ENCODE measurements at places on chromosomes 1 and 21.
A peak's percentile ranks its signal among the peaks of the same experiment; 100 is the strongest.

- peak; percentile 49 for DNase-seq
These were observed 61.8 kb downstream of the ITPKB start for GRCh38 chr1:226677027-226678020.

DNA sequence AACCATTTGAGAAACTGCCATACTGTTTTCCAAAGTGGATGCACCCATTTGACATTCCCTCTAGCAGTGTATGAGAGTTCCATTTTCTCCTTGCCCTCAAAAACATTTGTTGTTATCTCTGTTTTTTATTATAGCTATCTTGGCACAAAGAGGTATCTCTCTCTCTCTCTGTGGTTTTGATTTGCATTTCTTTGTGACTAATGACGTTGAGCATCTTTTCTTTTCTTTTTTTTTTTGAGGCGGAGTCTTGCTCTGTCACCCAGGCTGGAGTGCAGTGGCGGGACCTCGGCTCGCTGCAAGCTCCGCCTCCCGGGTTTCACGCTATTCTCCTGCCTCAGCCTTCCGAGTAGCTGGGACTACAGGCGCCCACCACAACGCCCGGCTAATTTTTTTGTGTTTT is 17.4 kb upstream of the ZMYM6 start:
- no peak for DNase-seq

DNA sequence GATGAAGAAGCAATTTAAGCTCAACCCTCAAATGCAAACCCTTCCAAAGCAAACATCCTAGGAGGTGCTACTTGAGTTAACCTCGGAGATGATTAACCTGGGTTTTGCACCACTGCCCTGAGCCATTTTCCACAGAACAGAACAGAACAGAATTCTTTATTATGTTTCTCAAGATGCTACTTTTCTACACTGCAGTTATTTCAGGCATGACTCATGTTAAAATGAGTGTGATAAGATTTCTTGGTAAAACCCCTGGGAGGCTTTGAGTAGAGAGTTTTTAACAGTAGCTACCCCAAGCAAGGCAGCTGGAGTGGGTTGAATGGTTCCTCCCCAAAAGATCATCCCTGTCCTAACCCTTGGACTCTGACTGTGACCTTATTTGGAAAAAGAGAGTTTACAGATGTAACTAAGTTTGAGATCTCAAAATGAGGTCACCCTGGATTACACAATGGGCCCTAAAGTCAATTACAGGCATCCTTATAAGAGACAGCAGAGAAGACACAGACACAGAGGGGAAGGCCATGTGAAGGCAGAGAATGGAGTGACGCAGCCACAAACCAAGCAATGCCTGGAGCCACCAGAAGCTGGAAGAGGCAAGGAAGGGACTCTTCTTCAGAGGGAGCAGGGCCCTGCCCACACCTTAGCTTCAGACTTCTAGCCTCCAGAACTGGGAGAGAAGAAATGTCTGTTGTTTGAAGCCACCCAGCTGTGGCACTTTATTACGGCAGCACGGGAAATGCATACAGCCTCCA is 153.4 kb downstream of the ETS2 start:
- DNase-seq, result no peak

GRCh38 chr1:228478326-228478725 is 8.9 kb upstream of the RNF187 start:
- no peak for DNase-seq

DNA sequence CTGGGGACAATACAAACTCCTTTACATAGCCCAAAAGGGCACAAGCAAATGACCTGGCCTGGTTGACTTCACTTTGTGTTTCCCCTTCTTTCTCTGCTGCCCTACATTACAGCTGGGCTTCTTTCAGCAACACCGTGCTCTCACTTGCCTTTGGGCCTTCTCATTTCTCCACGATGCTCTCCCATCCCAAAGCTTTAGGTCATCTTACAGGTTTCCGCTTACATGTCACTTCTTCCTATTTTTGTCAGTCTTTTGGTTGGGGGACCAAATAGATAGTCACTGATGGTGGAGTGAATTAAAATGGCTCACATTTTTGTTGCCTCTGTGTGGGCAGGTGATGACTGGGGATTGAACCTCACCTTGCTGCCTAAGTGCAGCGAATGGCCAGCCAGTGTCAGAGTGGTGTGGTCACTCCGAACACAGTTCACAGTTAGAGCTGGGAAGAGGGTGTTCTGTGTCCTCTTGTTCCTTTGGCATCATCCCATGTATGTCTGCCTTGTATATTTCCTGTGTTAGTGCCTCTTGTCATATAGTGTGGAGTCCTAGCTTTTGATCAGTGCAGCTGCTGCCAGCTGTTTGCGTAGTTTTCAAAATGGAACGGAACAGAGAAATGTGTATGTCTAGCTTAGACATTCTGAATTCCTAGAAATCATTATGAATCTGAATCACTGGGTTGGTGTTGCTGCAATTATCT is 134.8 kb downstream of the NOS1AP start:
- no peak for DNase-seq

DNA sequence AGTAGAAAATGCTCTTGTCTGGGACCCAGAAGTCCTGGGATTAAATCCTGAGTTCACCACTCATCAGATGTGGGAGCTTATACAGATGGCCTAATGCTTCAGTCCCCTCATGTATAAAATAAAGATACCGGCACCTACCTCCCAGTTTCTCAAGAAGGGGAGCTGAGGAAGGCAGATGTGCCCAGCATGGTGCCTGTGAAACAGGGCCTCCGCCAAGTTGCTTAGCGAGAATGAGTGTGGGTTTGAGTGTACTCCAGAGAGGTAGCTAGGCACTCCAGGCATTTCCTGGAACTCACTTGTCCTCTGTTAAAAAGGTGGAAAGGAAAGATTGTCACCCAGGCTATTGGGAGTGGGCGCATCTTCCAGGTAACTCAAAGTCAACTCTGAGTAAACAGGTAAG is 37.8 kb downstream of the IER5 start:
- no peak for DNase-seq

GRCh38 chr1:33152685-33153432 is 29.0 kb downstream of the TRIM62 start:
- DNase-seq, result no peak

GRCh38 chr1:232837087-232837486 is 31.9 kb downstream of the MAP10 start:
- no peak for DNase-seq

DNA sequence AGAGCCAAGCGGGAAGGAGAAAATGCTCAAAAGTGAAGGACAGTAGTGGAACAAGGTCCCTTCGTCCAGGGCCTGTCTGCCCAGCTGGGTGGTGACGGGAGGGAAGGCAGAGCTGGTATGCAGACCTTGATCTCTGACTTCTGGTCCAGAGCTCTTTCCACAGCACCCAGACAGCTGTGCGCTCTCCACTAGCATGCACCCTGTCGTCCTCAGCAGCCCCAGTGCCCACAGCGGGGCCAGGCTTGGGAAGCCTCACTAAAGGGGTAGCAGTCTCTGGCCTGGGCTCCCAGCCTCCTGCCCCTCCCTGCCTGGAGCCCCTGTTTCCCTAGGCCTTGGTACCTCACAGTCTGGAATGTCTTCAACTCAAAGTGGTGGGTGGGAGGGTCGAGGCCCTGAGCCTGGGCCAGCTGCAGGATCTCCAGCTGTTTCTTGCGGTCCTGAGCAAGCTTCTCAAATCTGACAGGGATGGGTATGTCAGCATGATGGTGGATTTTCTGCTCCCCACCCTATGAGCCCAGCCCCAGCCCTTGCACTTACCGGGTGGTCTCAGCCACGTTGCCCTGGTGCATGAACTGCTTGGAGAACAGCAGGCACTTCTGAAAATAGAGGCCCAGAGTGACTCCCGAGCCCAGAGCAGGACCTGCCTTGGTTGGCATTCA is 10.0 kb downstream of the CC2D1B start:
- no peak for DNase-seq

GRCh38 chr1:1298861-1299685 is 8.7 kb downstream of the ACAP3 start:
- DNase-seq, result no peak

GRCh38 chr1:187053876-187054275 is 225.1 kb downstream of the PLA2G4A start:
- DNase-seq, result no peak

GRCh38 chr21:15421441-15421881 is 308.3 kb upstream of the USP25 start:
- no peak for DNase-seq

GRCh38 chr1:164534863-164535610 is 23.9 kb upstream of the PBX1 start:
- DNase-seq, result no peak

DNA sequence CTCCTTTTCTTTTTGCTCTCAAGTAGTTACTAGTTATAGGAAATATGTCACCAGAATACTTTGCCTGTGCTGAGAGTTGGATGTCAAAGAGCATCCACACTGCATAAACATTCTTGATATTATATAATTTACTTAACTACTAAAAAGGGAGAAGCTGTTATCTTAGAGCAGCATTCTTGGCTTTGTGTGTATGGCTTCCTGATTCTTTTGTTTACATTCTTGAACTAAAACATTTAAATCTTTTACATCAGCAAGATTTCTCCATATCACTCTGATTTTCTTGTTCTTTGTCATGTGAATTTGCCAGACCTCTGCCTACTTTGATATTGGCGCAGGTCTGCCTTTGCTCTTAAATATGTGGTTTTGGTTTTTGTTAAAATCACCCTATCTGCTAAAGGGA is 48.8 kb downstream of the SUCO start:
- no peak for DNase-seq

- DNase-seq, result no peak
These were observed 535.4 kb downstream of the KIF26B start for GRCh38 chr1:245690156-245690690.

DNA sequence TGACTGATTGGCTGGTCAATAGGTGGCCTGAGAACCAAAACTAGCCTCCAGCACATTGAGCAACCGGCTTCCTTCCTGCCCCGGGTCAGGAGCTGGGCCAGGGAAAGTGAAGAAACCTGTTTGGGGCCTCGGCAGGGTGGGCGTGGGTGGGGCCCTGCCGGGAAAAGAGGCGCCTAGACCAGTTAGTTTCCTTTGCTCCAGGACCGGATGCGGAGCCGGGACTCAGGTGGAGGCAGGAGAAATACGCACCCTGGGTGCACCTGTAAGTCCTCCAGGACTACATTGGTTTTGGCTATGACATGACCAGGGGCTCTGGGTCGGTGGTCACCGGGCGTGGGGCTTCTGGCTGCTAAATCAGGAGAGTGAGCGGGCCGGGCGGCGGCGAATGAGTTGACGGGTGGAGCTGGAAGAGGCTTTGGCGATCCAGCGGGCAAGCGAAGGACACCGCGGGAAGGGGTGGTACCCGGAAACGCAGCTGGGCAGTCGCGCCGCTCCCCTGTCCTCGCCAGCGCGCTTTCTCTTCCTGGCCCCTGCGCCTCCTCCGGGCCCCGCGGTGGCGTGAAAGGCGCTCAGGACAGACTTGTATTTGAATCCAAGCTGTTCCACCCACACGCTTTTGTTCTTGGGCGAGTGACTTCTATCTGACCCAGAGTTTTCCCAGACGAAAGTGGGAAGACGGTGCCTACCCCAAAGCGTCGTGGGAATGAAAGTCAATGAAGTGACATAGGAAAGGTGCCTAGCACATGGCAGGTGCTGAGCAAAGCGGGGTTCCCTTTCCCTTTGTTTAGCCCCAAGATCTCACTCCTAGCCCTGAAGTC is 30.6 kb upstream of the JUN start:
- DNase-seq, result no peak
